ENCODE measurements at places on chromosomes 11 and 22.
A peak's percentile ranks its signal among the peaks of the same experiment; 100 is the strongest.

GRCh38 chr11:126197277-126197939 lies 14.0 kb downstream of the RPUSD4 start:
- DNase-seq = no peak

GRCh38 chr11:44711787-44712608 lies 14.8 kb upstream of the TSPAN18 start:
- DNase-seq = no peak

DNA sequence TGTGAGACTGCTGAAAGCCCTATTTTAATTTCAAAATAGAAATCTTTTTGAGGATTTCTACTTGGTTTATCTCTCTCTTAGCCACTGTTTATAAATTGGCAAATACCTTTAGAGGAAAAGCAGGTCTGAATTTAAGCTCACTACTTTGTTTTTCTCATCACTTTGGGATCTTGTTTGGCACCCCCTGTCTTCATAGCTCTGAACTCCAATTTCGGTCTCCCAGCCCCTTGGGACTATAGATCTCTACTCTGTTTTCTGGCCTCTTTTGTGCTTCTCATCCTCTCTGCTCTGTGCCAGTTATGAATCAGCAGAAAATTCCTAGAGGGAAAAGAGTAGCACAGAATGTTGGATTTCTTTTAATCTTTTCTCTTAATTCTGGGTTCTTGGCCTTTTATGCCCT lies 118.3 kb downstream of the CYP2R1 start:
- peak; percentile 36 for DNase-seq

GRCh38 chr22:48186146-48186790 lies 1423.8 kb downstream of the TBC1D22A start:
- no peak for DNase-seq

All from neural progenitor cell (in vitro differentiated cells).